Stimulated activated CD4-positive, alpha-beta T cell treated with anti-CD3 and anti-CD28 coated beads, Interleukin-2, amount 100 ng/mL, for 4 hours (primary cell): ENCODE measurements at places on chromosomes 5 and 9.

DNA sequence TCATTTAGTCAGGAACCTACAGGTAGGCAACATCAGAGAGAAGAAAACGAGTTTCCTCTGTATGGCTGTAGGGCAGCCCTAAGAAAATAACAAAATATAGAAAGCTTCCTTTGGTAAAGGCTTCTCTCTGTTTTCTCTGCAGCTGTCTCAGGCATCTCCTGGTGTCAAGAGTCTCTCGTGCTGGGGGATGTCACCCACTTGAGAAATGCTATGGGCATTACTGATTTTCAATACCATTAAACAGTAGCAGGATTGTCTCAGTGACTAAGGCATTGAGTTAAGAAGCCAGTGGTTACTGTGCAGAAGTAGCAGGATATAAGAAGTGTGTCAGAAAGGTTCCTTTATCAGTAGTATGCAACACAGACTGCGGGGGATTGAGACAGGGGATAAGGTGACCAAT is 32.4 kb downstream of the LIFR start:
- no peak for DNase-seq

- DNase-seq, result no peak
These were observed 951.1 kb upstream of the DMAC1 start for GRCh38 chr9:8750639-8751051.

DNA sequence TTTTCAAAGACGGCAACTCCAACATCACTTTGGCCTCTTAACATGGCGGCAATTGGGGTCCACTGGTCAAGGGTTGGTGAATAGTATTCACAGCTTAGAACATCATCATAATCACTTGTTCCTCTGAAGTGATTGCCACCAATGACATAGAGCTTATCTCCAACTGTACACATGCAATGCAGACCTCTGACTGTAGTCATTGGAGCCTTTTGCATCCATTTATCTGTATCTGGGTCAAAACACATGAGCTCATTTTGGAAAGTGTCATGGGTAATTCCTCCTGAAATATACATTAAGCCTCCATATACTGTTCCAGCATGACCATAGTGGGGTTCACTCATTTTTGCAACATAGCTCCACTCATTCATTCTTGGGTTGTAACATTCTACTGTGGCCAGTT is 2.0 kb downstream of the KLHL9 start:
- DNase-seq, result no peak

- no peak for DNase-seq
These were observed 83.8 kb upstream of the IL6ST start for GRCh38 chr5:56078278-56079156.

DNA sequence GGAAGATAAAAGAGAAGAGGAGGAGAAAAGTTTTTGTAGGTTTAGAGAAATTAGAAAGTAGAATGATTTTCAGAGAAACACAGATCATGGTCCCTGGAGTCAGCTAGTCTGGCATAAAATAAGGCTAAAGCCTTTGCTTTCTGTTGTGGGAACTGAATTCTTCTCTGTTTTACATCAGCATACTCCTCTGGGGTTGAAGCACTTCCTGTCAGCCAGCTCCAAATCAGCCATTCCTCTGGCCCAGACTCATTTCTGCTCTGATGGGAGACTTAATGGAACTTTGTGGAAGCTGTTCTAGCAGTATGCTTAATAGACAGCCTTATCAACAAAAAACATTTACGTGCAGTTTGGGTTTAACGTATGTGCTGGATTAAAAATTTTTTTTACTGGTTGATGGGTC is 143.2 kb downstream of the HMHB1 start:
- DNase-seq, result no peak

- no peak for DNase-seq
These were observed 8.1 kb downstream of the CCDC187 start for GRCh38 chr9:136295542-136296433.

GRCh38 chr5:97534166-97534565 is 351.1 kb upstream of the RIOK2 start:
- DNase-seq, result no peak

- DNase-seq, result no peak
These were observed 66.1 kb upstream of the PPP1R26 start for GRCh38 chr9:135413461-135413860.

DNA sequence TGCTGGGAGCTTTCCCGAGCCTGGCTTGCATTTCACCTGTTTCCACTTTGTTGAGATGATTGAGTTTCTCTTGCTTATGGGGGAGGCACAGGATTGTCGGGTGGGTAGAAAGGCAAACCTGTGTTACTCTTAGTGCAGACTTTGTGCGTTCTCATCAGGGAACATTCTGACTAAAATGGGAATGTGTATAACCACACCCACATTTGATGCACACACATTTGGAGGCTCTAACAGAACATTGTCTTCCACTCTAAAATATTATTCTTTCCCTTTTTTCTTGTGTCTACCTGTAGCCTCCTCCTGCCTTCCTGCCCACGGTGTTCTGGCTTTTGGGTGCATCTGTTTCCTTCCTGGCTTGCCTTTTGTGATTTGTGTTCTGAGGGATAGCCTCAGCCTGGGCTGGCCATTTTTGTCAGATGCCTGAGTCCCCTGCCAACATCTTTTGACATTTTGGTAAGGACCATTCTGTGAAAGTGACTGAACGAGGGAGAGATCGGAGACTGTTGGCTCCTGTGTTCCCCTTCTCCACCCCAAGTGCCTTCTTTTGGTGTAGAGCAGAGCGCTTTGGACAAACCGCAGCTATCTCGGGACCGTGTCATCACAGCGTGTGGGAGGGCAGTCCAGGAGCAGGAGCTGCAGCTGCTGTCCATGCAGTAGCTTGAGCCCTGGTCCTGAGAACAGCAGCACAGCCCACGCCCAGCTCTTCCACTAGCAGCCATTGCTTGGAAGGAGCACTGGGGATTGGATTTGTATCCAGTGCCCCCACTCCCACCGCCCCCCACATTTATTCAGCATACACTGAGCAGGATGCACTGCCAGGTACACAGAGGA is 101.4 kb downstream of the ARHGAP26 start:
- DNase-seq, result no peak

DNA sequence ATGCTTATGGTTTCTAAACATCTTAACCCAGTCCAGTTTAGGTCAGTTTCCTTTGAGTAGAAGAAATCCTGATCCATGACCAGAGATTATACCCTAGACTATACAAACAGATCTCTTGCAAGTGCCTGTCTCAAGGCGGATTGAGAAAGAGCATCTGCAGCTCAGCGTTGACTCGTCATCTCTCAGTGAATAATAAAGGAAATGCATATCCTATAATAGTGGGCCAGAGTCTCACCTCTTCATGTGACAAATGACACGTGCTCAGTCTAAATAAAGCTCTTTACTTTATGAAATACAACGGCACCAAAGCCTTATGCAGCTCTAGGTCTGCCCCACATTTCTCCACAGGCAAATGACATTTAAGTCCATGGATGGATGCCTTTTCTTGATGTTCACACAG is 179.4 kb upstream of the NR3C1 start:
- DNase-seq, result no peak

DNA sequence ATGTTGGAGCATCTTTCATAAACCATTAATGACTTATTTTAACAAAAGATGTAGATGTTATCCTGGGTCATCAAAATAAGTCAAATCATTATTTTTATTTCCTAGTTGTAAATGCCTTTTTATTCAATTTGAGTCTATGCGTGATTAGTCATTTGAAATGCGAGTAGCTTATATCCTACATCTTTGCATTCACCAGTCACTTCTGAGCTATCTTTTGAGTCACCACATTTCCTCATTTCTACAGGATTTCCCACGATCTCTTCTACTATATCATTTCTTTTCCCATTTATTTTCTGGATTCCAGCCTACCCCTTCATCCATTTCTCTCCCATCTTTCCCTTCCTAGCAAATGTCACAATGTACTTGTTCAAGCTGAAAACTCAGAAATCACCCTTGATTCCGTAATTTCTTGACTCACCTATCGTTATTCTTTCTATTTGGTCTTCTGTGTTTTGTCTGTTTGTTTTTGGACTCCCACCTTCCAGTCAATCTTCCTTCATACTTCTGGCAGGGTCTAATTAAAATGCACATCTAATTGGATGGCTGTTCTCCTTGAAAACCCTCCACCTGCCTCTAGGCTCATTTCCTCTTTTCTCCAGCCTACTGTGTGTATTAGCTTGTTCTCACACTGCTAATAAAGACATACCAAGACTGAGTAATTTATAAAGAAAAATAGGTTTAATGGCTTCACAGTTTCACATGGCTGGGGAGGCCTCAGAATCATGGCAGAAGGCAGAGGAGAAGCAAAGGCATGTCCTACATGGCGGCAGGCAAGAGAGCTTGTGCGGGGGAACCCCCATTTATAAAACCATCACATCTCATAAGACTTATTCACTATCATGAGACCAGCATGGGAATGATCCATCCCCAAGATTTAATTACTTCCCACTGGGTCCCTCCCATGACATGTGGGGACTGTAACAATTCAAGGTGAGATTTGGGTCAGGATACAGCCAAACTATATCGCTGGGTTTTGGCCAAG is 112.4 kb downstream of the MEF2C start:
- DNase-seq, result no peak

GRCh38 chr5:96146675-96147074 is 185.0 kb upstream of the ELL2 start:
- DNase-seq, result no peak

GRCh38 chr9:130265431-130266235 is at the start of gene HMCN2:
Gene HMCN2, plus strand, starts transcription at chr9:130265760. Its CDS starts 119 bp downstream, at chr9:130265879.
- no peak for DNase-seq

GRCh38 chr5:168318240-168318639 is 26.8 kb downstream of the WWC1 start:
- no peak for DNase-seq

DNA sequence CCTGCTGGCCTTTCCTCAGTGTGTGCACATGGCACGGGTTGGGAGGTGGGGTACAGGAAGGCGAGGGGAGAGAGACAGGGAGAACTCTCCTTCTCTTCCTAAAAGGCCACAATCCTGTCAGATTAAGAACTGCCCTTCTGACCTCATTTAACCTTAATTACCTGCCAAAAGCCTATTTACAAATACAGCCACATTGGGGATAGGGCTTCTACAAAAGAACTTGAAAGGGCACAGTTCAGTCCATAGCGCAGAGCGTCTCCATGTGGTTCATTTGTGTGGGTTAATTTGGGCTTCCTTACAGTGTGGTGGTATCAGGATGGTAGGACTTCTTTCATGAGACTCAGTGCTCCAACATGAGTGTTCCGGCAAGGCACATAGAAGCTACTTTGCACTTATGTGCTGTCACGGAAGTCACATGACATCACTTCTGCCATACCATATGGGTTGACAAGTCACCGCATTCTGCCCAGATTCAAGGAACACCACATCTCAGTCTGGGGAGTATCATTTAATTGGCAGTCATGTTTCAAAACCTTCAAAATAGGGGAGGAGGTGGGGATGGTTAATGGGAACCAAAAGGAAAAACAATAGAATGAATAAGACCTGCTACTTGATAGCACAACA is 46.8 kb downstream of the NLN start:
- no peak for DNase-seq

GRCh38 chr5:67516948-67517565 is 320.5 kb upstream of the CD180 start:
- no peak for DNase-seq

- DNase-seq, result no peak
These were observed 67.5 kb upstream of the ACTBL2 start for GRCh38 chr5:57550132-57550531.

DNA sequence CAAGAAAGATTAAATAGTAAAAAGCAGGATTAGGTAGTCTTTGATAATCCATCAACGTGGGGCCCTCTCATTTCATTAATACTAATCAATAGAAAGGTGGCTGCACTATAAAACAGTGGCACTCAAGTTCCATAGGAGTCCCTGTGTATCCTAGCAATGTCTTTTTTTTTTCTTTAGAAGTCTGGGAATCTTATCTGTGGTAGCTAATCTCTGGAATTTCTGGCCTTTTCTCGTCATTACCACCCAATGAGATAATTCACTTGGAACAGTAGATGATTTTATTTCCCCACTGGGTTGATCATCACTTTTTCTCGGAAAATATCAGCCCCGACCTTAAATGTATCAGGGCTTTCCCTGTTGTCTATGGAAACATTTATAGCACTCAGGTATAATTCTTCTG is 86.8 kb upstream of the CDH6 start:
- no peak for DNase-seq

DNA sequence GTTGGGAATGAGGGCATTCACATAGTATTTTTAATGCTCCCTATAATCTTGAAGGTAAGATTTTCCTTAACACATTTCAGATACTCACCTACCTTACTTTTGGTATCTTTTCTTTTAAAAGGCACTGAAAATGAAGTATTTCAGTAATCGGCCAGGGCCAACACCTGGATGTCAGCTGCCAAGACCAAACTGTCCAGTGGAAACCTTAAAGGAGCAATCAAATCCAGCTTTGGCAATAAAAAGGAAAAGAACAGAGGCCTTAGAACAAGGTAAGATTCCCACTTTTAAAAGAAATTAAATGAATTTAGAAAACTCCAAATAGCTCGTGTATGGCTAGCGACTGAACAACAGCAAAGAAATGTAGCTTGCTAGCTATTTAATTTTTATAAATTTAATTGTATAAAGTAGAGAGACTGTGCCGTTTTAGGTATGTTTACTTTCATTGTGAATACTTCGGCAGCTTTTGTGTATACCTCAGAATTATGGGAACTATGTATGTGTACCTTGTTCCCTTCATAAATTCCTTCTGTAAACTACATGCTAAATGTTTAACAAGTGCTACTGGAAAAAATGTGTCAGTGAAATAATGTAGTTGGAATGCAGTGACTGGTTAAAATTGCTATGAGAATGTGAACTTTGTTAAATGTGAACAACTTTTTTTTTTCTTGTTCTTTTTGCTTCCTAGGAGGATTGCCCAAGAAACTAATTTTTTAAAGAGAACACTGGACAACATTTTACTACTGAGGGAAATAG is 41.9 kb downstream of the CDK7 start:
- DNase-seq, result no peak

DNA sequence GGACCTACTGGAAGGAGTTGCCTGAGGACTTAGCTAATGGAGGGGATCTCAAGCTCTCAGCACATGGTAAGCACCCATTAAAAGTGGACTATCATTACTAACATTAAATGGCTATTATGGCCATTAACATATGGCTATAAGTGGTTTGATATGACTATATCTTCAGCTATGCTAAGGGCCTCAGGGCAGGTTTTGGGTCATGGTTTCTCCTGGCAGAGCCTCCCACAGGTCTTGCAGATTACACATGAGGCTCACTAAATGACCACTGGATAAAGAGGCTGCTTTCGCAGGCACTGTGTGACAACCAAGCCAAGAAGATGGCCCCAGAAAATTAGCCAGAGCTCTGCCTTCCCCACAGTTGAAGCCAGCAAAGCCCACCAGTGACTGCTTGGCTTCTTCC is 15.4 kb downstream of the CCNJL start:
- DNase-seq, result no peak

DNA sequence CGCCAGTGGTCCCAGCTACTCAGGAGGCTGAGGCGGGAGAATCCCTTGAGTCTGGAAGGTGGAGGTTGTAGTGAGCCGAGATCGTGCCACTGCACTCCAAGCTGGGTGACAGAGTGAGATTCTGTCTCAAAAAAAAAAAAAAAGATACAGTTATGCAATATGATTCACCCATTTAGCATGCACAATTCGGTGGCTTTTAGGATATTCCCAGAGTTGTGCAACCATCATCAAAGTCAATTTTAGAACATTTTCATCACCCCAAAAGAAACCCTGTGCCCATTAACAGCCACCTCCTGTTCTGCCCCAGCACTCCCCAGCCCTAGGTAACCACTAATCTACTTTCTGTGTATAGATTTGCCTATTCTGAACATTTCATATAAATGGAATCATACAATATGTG is 4.3 kb upstream of the DHFR start:
- no peak for DNase-seq
